ENCODE measurements at places on chromosomes 7 and 10.

- no peak for DNase-seq
These were observed 61.2 kb upstream of the ARHGAP21 start for GRCh38 chr10:24784923-24785322.

DNA sequence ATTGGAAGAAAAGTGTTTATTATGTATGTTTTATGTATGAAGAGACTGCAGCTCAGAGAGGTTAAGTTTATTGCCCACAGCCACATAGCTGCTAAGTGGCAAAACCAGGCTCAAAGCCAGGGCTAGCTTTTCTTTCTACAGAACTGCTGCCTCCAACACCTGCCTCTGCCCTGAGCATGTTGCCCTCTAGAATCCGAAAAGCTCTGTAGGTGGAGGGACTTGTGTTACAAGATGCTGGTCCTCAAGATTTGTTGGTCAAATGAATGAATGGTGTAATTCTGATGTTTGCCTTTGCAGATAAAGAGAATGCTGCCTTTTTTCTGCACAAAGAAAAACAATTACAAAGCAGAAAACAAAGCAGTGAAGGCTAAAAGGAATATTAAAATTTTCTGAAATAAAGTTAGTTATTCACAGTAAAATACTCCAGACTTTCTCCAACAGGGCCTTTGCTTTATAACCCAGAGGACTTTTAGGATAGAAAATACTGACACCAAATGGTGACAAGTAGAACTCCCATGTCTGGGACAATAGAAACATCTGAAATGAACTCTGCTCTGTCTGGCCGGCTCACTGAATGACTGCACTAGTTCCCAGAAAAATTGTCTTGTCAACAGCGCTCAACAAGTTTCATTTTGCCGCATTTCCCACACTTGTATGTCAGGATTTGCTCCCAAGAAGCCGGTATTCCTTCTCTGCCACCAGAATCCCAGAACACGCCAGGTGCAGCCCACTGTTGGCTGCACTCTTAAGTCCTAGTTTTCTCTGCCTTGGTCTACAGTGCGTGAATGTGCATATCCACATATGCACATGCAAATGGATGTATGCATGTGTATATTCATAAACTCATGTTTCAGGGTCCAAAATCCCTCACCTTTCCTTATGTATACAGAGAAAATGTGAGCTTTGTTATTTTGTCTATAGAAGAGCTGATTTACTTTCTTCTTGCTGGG, 11.0 kb upstream of the DNTT start:
- peak; percentile 2 for DNase-seq

- no peak for DNase-seq
These were observed 55.6 kb upstream of the NRP1 start for GRCh38 chr10:33390046-33390445.

DNA sequence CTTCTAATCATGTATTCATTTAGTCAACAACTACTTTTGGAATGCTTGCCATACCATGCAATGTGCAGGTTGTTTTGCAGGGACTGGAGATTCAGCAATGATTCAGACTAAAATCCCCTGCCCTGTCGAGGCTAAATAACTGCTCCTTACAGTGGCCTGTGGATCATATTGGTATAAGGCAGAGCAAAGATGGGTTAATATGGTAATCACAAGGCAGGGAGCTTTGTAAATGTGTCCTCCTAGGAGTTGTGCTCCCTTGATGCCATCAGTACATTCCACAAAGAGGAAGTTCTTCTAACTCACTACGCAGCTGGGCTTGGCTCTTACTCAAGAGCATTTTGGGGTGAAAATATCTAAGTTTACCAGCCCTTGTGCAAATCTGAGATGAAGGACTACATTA, 614 bp upstream of the IFIT2 start:
- DNase-seq = no peak

DNA sequence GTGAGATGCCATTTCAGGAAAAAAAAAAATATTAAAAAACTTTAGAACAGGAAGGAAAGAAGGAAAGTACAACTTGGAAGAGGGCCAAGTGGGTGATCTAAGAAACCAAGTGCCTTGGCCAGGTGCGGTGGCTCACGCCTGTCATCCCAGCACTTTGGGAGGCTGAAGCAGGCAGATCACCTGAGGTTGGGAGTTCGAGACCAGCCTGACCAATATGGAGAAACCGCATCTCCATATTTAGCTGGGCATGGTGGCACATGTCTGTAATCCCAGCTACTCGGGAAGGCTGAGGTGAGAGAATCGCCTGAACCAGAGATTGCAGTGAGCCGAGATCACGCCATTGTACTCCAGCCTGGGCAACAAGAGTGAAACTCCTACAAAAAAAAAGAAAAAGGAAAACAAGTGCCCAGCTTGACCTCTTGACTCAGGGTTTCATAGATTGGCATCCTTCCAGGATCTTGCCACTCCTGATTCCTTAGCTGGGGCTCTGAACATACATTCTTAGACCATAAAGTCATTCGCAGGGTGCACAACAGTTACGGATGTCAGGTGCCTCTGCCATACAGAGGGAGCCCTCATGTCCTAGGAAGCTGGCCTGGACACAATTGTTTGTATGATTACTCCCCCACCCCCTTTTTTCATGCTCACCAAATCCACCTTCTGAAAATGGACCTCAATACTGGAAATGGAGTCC, 2.1 kb upstream of the GUSB start:
- no peak for DNase-seq

DNA sequence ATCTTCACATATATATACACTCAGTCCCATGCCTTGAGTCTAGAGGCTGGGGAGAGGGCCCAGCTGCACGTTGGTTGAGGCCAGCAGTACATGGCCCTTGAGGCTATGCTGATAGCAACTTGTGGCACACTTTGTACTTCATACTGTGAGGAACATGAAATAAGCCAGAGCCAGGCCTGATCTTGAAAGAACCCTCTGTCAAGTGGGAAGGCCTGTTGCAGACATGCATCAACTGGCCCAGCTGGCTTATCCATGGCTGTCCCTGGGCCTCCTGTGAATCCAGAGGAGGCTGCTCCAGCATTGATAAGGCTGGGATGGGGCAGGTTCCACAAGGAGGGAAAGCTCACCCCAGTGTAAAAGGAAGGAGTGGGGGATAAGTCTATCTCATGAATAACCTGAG, 140.4 kb downstream of the NRF1 start:
- no peak for DNase-seq

GRCh38 chr7:7931626-7932025, 37.0 kb upstream of the GLCCI1 start:
- DNase-seq = no peak

DNA sequence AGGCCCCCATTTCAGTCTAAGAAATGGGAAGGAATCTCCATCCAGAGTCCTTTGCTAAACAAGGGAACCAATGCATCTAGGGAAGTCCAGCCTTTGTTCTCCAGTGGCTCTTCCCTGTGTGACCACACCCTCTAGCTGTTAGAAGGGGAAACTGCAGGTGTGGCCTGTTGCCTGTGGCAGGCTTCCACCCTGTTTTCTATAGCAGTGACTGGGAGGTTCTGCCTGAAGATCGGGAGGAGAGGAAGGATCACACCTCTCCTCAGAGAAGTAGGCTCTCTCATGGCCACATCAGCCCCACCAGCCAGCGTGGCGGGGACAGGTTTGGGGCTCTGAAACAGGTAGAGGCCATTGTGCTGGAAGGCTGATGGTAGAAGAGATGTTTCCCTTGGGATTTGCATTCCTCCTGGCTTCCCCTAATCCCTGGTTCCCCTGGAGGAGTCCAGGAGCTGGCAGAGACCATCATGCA, 47.7 kb upstream of the TRIM8 start:
- DNase-seq = no peak

GRCh38 chr7:149776848-149777407, 3.5 kb upstream of the ZNF467 start:
- no peak for DNase-seq

- DNase-seq = no peak
These were observed 22.3 kb downstream of the BRAF start for GRCh38 chr7:140902303-140902953.

DNA sequence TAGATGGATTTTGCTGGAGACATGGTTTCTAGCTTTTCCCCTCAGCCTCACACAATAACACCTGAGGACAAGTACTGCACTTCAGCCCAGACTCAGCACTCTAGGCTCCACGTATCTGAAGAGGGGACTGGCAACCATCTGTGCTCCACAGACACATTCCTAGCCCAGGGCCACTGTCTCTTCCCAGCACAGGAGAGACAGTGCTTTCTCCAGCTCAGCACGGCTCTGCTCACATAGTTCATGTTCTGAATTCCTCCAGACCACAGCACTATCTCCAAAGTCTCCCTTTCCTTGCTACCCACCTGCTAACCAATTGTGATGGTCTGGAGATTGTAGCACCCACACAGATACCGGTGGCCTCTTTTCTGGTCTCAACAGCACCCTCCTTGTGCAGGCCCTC, 114.5 kb downstream of the HTR7 start:
- no peak for DNase-seq

DNA sequence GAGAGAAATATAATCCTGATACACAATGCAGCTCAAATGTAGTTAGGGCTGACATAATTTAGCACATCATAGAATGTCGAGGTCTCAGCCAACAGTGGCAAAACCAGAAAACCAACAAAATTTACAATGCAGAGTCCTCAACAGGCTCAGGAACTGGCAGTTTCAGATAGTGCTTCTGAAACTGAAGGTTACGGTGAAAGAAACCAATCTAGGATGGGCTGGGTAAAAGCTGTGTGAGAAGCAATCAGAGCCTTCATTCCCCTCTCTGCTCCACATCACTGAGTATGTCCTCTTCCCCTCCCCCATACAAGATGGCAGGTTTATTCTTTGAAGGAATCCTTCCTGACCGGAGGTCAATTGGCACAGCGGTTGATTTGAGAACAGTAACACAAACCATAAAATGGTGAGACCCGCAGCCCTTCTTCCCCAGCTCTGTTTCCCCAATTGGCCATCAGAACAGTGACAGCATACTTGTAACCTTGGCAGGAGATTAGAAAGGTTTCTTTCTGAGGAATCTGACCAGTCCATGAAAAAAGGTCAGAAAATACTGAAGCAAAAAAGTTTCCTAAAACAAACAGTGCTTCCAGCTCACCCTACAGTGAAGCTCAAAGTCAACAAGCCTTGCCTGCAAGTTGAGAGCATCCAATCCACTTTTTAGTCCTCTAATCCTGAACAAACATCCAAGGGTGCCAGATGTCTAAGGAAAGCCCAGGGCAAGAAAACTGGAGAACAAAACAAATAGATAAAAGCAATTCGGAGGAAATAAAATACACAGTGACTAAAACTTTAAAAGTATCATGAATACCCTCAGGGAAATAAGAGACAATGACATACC, 53.9 kb upstream of the IL6 start:
- DNase-seq = no peak

- no peak for DNase-seq
These were observed 9.2 kb downstream of the ITPRIP start for GRCh38 chr10:104328896-104329710.

- no peak for DNase-seq
These were observed 135.5 kb downstream of the USP6NL start for GRCh38 chr10:11475831-11476434.

- no peak for DNase-seq
These were observed 142.4 kb downstream of the DIP2C start for GRCh38 chr10:546971-547590.

- DNase-seq = no peak
These were observed 557.8 kb downstream of the AUTS2 start for GRCh38 chr7:70156057-70156456.

DNA sequence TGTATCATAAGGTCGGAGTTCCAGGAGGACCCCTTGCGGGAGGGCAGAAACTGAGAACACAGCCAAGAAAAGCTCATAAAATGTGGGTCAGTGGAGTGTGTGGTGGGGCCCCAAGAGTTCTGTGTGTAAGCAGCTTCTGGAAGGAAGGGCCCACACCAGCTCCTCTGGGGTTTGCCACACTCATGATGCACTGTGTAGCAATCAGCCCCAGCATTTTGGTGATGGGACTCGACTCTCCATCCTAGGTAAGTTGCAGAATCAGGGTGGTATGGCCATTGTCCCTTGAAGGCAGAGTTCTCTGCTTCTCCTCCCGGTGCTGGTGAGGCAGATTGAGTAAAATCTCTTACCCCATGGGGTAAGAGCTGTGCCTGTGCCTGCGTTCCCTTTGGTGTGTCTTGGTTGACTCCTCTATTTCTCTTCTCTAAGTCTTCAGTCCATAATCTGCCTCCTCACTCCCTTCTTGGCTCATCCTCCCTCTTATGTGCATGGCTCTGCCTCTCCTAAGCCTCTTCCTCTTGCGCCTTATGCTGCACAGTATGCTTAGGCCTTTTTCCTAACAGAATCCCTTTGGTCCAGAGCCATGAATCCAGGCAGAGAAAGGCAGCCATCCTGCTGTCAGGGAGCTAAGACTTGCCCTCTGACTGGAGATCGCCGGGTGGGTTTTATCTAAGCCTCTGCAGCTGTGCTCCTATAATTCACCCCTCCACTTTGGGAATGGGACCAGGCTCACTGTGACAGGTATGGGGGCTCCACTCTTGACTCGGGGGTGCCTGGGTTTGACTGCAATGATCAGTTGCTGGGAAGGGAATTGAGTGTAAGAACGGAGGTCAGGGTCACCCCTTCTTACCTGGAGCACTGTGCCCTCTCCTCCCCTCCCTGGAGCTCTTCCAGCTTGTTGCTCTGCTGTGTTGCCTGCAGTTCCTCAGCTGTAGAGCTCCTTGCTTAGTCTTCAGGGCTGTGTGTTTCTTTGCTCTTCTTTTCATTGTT, 17.8 kb downstream of the PRSS2 start:
- DNase-seq = no peak

- no peak for DNase-seq
These were observed 44.5 kb downstream of the STARD3NL start for GRCh38 chr7:38222481-38223096.

DNA sequence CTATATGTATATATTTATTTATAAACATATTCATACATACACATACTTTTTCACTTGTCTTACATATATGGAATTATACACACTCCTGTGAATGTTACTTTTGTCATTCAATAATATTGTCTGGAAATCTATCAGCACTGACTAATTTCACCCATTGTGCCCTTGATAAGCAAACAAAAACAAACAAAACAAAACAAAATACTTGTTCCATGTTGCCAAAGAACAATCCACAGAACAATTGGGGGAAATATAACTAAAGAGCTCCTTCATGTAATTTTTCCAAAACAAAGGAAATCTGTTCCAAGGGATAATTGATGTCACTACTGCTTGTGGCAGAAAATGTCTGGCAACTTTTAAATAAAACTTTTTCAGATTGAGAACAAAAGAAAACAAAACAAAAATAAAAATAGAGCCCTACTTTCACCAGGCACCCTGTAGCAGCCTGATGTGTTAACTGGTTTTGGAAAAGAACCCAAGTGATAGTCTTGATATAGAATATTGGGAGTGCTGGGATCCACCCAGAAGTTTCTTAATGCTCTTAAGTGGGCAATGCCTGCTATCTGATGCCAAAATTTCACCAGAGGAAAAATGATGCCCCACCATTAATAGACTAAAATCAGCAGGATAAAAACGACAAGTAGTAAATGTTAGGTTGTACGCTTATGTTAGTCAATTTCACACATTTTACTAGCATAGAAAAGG, 34.0 kb upstream of the CCDC7 start:
- no peak for DNase-seq
